WTC11 (cell line): ENCODE measurements at places on chromosomes 3 and 15. TPM values are rescaled to one million over a fixed set of nuclear protein-coding genes. Genes with fewer than 3 reads are reported as not detected.
A peak's percentile ranks its signal among the peaks of the same experiment; 100 is the strongest.

The CLSTN2 gene
- 0.32 to 0.46 TPM (median 0.35 TPM) in 3 replicates for total RNA-seq

DNA sequence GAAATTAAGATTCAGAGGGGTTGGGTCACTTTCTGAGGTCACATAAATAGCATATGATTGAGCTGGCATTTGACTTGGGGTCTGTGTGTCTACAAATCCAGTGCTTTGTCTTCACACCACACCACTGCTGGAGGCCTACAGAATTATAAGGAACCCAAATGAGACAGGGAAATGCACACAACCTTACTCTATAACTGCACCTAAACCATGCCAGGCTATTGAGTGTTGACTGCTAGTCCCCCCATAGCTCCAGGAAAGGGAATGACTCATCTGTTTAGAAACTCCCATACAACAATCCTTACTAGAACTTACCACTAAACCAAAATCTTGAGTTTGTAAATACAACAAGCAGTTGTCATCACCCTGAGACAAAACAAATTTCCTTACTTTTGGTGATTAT is 16.9 kb upstream of the TSC22D2 start:
- DNase-seq: no peak

GRCh38 chr3:149373235-149374125 is 4.0 kb downstream of the TM4SF1 start:
- no peak for DNase-seq

DNA sequence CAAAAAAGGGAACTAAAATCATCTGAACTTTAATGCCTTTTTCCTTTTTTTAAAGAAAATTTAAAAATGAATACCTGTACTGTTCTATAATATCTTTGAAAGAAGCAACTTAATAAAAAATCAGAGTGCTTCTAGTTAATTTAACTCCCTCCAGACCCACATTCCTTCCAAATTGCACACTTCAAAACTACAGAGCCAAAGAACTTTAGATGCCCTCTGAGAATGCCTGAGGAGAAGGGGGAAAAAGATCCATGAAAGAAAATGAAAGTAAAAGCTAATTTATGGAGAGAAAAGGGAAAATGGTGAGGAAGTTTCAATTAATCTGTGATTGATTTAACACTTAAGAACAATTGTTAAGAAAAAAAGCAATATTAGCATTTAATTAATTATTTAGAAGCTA is 1141.6 kb downstream of the IGSF11 start:
- no peak for DNase-seq

The STAC gene
- total RNA-seq: 5.5 to 6.4 TPM (median 5.6 TPM) in 3 replicates

- DNase-seq: no peak
Measured at GRCh38 chr3:125280668-125281361, 68.3 kb upstream of the SLC12A8 start.

- DNase-seq: no peak
Measured at GRCh38 chr3:101643861-101644613, 32.9 kb downstream of the ZBTB11 start.

- DNase-seq: no peak
Measured at GRCh38 chr15:39248204-39248603, 332.7 kb upstream of the THBS1 start.

DNA sequence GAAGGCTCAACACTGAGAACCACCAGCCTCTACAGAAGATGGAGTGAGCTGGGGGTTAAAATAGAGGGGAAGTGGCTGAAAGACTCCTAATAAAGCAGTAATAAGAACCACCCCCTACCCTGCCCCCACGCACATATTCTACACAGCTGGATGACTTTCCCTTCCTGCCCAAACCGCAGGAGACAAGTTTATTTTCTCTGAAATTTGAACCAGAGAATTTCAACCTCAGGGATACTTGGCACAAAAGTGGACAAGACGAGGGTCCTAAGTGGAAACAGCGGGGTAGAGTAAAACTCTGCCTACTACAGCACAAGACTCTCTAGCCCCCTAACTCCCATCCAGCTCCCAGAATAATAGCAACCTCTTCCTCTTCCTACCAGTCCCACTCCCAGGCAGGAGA is 28.4 kb downstream of the USF3 start:
- DNase-seq: no peak

The ADAMTS9 gene
- 1.9 to 3.1 TPM (median 2.6 TPM) in 3 replicates for total RNA-seq

The ARL6 gene
- 6.6 to 7.1 TPM (median 6.8 TPM) in 3 replicates for total RNA-seq

DNA sequence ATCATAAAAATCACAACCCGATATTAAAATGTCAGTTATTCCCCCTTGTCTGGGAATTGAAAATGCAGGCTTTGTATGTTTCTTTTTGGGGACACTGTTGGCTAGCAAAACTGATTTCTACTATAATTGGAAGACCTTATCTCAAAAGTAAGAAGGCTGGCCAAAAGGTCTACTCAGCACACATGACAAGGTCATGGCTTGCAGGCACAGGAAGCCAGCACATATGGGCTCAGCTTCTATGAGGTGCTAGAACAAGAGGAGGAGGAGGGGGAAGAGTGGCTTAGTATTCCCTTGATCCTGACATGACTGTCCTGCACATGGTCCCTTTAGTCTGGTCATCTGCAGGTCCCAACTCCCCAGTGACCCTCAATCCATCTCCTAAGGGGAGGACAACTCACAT is 681.2 kb downstream of the SQOR start:
- no peak for DNase-seq

The CCR3 gene
- total RNA-seq: not detected in 3 replicates

The LTK gene
- 0.27 to 0.66 TPM (median 0.53 TPM) in 3 replicates for total RNA-seq

The MUC13 gene
- total RNA-seq: 0.22 to 0.34 TPM in 2 of 3 replicates, not detected in the other

DNA sequence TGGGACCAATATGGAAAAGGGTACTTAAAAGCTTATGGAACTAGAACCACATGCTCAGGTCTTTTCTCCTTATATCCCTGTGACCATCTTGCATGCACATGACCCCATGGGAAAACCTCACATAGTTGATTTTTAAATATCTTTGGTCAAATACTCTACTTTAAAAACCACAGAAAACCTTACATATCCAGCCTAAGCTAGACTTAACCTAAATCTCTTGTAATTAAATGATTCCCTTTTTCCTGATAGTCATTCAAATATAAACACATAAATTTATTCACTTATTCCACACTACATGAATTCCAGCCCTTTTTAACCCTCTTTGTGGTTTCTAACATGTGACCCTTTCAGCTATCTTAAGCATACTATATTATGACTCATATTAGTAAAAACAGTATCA is 46.8 kb downstream of the DNAJC13 start:
- DNase-seq: no peak

The GOLGA6B gene
- total RNA-seq: 0.73 to 1.9 TPM (median 0.85 TPM) in 3 replicates

DNA sequence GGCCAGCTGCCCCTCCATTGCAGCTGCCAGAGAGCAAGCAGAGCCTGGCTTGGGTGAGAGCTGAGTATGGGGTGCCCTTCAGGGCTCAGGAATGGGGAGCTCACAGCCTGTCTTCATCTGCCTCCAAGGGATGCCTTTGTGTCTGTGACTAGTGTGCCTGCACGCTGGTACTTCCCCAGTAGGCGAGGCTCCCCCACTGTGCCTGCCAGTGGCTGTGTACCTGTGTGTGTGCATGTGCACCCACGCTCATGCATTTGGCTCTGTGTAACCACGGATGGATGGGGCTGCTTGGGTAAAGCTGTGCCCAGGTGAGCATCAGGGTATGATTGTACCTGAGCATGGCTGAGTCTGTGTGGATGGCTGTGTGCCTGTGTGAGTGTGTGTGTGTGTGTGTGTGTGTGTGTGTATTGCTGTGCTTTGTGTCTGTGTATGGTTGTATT is 2.3 kb upstream of the GRM2 start:
- DNase-seq: no peak

DNA sequence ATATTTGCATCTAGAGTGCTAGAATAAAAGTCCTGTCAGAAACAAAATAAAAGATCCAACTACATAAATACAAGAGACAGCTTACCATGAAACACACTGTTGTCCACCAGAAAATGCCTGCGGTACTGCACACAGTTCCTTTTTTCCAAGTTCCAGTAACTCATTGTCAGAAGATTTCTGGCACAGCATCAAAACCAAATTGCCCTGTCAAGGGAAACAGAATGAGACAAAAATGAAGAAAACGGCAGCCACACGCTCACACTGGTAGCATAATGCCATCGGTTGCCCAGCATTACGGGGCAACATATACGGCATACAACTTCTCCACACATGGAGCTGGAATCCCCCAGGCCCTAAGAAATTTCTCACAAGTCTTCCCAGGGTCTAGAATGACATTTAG is 40.8 kb downstream of the PLCH1 start:
- no peak for DNase-seq

- peak; percentile 72 for DNase-seq
Measured at GRCh38 chr15:67030036-67030762, 35.2 kb upstream of the SMAD3 start.

- DNase-seq: no peak
Measured at GRCh38 chr3:33658621-33658990, 59.4 kb downstream of the CLASP2 start.

The NDUFB5 gene
- total RNA-seq: 95.6 to 114 TPM (median 104 TPM) in 3 replicates

The FAM81A gene
- total RNA-seq: 2.0 to 2.4 TPM (median 2.1 TPM) in 3 replicates

- DNase-seq: no peak
Measured at GRCh38 chr3:16528581-16528993, 15.1 kb upstream of the RFTN1 start.

- no peak for DNase-seq
Measured at GRCh38 chr3:69248436-69248835, 126.0 kb upstream of the LMOD3 start.

The PROS1 gene
- 0.99 to 1.7 TPM (median 1.7 TPM) in 3 replicates for total RNA-seq
